ENCODE measurements at places on chromosomes 11 and 22.
A peak's percentile ranks its signal among the peaks of the same experiment; 100 is the strongest.

DNA sequence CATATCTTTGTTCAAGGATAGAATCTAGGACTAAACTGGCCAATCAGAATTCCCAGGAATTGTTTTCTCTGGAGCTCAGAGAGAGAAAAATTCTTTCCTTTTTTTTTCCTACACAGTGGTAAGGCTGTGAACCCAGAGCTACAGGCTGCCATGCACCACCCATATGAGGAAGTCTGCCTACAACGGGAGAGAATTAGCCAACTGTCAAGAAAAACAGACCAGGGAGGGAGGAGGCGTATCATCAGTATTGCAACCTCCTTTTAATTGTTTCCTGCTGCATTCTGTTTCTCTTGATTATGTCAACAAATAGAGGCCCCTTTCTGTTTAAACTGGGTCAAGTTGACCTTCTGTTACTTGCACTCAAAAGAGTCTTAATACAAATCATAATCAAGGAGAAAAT is 176.5 kb upstream of the UBASH3B start:
- DNase-seq: no peak

- DNase-seq: no peak
Measured at GRCh38 chr11:45432910-45433309, 146.8 kb upstream of the SYT13 start.

DNA sequence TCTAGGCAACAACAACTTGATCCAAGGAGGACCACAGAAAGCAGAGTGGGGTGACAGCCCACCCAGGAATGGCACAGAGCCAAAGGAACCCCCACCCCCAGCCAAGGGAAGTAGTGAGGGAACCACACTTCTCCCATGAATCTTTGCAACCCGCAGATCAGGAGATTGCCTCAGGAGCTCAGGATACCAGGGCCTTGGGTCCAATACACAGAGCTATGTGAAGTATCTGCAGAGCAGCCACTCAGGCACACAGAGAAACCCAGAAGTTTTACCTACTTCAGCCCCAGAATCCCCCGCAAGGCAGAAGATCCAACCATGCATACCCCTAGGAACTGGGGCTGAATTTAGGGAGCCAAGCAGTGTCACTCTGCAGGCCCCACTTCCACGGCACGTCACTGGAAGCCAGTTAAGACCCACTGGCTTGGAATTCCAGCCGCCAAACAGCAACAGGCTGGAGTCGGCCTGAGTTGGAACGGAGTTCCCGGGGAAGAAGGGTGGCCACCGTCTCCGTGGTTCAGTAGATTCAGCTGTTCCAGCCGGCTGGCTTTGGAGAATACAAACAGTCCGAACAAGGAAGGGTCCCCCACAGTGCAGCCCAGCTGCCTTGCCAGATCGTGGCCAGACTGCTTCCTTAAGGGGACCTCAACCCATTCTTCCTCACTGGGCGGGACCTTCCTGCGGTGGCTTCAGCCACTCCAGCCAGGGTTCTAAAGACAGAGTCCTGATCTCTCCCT is 174.1 kb downstream of the TTC28 start:
- no peak for DNase-seq

DNA sequence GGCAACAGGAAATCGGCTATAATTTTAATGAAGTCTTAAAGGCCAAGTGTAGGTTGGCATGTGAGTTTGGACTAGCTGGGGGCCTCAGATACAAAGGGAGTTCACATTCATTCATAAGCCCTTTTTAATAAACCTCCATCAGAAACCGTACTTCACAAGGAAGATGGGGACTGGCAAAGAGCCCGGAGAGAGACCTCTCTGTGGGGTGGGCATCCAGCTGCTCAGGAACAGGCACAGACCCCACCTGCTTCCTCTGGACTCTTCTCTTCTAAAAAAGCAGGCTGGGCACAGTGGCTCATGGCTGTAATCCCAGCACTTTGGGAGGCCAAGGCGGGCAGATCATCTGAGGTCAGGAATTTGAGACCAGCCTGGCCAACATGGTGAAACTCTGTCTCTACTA is 3.9 kb upstream of the ARFGAP3 start:
- DNase-seq: no peak

- no peak for DNase-seq
Measured at GRCh38 chr11:75239531-75240290, 863 bp upstream of the TPBGL start.

- no peak for DNase-seq
Measured at GRCh38 chr11:13009476-13009920, 382 bp downstream of the RASSF10 start.

- DNase-seq: no peak
Measured at GRCh38 chr11:66957971-66958231, 282 bp downstream of the PC start.

GRCh38 chr22:24428751-24429410 is 1.5 kb downstream of the ADORA2A start:
- DNase-seq: no peak

GRCh38 chr11:118398791-118399559 is 2.4 kb upstream of the ATP5MG start:
- peak; percentile 82 for DNase-seq

DNA sequence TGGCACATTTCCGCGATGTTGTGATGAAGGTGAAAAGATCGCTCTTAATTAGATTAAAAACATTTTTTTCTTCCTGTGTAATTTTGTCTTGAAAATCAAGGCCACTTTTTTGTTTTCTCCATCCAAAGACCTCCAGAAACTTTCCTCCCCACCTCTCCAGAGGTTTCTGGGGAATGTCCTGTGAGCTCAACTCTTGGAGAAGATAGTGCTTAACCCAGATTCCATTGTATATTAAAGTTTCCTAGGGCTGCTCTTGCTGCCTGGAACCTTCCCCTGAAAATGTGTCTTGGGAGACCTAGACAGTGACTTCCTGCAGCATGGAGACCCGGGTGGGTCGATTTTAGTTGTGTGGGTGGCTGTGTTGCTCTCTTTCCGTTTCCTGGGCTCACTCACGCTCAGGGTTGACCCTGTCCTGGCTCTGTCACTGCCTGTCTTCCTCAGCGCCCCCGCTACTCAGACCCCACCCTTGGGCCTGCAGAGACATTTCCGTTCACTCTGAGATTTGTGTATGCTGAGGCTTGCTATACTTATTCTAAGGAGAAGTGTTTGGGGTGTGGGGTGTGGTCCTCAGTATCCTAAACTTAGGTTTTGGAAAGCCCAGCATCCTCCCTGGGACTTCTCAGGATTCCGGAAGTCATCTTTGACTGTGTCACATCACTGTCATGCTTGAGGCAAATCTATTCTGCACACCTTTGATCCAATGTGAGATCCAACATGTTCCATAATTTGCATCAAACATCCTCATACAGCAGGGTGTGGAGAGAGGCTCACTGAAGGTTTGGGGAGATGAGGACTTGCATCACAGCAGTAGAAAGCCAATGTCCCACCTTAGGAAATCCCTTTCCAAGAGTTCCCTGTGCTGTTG is 47.2 kb downstream of the KCNQ1OT1 start:
- DNase-seq: no peak

DNA sequence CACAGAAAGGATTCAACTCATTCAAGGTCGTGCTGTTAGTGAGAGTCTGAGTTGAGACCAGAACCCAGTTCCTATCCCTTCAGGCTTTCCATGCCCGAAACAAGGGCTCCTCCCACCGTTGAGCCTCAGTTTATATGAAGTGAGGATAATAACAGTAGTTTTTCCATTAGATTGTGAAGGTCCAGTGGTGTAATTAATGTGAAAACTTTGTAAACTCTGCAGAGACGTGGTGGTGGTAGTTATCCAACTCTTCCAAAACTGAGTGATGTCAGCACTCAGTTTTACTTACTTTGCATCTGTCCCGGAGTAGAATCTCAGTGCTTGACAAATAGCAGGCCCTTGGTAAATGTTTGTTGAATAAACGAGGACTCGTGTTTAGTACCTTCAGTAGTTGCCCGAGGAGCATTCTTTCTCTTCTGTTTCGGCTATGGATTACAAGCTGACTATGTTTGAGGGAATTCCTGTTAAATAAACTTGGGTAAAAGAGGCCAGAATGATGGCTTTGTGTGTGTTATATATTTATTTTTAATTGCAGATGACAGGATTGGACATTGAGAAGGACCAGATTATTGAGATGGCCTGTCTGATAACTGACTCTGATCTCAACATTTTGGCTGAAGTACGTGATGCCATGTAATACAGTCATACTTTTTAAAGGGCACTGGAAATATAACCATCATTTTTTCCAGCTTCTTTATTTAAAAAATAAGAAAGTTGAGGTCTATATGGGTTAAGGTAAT is 1.0 kb downstream of the REXO2 start:
- DNase-seq: no peak

- DNase-seq: no peak
Measured at GRCh38 chr22:19632668-19633148, 81.6 kb upstream of the SEPTIN5 start.

- DNase-seq: no peak
Measured at GRCh38 chr11:81602508-81602907, 1131.2 kb downstream of the FAM181B start.

DNA sequence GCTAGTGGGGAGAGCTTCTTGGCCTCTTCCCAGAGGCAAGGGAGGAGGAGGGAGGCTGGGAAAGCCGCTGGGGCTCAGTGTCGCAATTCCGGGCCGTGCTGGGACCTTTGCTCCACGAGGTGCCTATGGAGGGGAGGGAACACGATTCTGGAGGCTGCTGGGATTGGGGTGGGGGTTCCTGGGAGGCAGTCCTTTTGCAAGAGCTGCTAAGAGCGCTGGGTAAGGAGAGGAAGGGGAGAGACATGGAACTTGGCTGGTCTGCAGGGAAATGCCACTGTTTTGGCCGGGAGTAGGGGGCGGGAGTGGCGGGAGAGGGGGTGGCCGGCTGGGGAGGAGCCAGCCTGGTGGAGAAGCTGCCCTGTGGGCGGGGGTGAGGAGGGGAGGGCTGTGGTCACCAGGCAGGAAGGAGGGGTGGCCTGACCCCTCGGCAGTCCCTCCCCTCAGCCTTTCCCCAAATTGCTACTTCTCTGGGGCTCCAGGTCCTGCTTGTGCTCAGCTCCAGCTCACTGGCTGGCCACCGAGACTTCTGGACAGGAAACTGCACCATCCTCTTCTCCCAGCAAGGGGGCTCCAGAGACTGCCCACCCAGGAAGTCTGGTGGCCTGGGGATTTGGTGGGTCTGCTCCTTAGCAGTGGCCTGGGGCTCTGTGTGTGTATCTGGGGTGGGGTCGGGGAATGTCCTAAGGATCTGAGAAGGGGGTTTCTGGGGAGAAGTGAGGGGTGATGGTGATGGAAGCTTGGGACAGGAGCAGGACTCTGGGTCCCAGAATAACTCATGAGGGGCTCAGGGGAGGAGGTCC is at the start of gene NR1H3:
TSS of gene NR1H3 (plus strand) at position 480 of the 800 bp plus-strand sequence. CDS start 1,221 bp downstream, outside the sequence.
- DNase-seq: no peak

DNA sequence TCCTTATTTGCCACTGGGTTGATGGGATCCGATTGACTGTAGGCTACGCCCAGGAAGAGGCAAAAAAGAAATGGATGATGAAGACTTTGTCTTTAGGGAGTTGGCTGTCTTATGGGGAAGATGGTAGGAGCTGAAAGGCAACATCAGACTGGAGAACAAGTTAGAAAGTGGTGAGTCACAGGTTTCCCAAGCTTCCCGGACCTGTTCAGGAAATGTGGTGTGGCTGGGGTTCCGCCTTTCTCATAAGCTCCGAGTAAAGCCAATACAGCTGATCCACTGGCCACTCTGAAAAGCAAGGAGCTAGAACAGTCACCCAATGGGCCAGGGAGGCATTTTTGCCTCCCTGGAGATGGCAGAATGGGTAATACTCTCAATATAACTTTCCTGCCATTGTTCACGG is 194.5 kb downstream of the SNX19 start:
- no peak for DNase-seq

DNA sequence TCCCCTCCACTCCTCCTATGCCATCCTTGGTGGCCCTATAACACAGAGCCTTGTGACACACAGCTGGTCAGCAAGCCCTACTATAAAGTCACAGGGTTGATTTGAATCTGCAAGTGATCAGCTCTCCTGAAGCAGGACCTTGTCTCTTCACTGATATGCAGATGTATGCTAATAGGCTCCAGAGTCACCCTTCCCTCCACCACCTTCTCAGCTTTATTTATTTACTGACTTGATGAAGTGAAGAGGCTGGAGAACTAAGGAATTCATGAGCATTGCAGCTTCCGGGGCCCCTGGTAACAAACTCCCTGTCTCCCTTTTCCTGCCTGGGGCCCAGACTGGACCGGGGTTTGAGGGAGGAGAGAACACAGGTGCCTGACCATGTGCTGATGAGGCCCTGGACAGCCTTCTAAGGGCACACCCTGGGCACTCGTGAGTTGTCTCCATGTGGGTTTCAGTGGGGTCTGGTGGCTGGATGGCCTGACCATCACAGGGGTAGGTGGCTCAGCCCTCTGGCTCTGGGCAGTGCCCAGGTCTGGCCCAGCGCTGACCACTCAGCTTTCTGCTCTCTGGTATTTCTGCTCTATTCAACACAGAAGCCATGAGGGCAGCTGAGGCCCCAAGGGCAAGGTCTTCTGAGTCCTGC is 307.5 kb downstream of the NTM start:
- no peak for DNase-seq

- no peak for DNase-seq
Measured at GRCh38 chr11:11262171-11262920, 90.7 kb downstream of the CSNK2A3 start.

DNA sequence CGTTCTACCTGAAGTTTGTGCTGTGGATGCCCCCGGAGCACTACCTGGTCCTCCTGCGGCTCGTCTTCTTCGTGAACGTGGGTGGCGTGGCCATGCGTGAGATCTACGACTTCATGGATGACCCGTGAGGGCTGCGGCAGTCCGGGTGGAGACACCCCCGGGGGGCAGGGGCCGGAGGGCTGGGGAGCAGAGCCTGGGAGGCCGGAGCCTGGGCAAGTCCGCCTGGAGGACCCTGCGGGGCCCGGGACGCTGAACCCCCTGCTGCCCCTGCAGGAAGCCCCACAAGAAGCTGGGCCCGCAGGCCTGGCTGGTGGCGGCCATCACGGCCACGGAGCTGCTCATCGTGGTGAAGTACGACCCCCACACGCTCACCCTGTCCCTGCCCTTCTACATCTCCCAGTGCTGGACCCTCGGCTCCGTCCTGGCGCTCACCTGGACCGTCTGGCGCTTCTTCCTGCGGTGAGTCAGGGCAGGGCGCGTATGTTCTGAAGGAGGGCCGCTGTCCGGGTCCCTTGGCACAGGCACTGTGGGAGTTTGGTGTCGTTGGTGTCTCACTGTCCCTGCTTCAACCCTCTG is 17.3 kb downstream of the RNH1 start:
- DNase-seq: no peak
